ENCODE measurements at places on chromosomes 11 and 22. TPM values are rescaled to one million over a fixed set of nuclear protein-coding genes. Genes with fewer than 3 reads are reported as not detected.

The USP47 gene
- 117 TPM for total RNA-seq

GRCh38 chr11:14264966-14265365 is 94.0 kb downstream of the RRAS2 start:
- no peak for DNase-seq
- peaks cover 8% of the 10 kb centered on the region for H3K36me3 ChIP-seq

DNA sequence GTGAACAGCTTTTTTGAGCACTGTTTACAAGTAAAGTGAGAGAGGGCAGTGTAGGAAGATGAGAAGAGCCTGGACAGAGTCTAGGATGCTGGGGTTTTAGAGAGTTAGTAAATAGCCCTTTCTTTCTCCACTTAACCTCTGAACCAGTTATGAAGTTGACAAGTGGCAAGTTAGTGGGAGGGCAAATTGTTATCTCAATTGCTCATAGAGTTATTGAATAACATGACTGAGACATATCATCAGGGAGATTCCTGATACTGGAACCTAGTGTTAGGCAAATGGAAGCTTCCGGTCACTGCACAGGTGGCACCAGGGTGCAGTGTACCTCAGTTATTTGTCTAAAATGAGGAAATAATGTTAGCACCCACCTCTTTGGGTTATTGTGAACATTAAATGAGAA is 57.8 kb upstream of the PTPN5 start:
- DNase-seq: no peak
- H3K36me3 ChIP-seq: no peaks in the 10 kb centered on the region
- H3K4me3 ChIP-seq: no peak overlapping the region
- no peaks in the 10 kb centered on the region for H3K27me3 ChIP-seq

GRCh38 chr11:63613517-63614135 is 607 bp downstream of the PLAAT3 start:
- H3K4me3 ChIP-seq: peak overlapping the region; percentile 61
- peaks cover 6% of the 10 kb centered on the region for H3K4me1 ChIP-seq
- DNase-seq: no peak
- H3K36me3 ChIP-seq: no peaks in the 10 kb centered on the region
- 0 out of 2 replicates have a peak, but pooled peaks cover 2% of the 10 kb centered on the region for H3K27me3 ChIP-seq
- H3K27ac ChIP-seq: no peak overlapping the region

DNA sequence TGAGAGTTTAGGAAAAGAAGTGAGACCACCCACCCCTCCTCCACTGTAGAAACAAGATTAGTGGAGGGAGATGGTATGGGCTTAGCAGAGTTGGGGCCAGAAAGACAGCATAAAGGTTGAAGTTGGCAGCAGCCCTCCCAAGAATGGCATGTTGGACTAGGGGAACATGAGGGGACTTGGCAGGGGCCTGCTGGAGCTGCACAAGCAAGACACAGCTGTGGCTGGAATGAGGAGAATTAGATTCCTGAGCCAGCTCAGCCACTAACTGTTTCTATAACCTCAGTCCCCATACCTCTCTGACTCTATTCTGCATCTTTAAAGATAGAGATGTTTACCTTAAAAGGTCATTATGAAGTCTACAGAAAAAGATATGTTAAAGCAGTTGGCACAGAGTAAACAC is 13.2 kb downstream of the MAP6 start:
- no peak overlapping the region for H3K4me3 ChIP-seq
- DNase-seq: peak; percentile 55
- H3K4me1 ChIP-seq: peaks cover 21% of the 10 kb centered on the region
